IMR-90 (cell line): ENCODE measurements at places on chromosomes 2 and 18. TPM values are rescaled to one million over a fixed set of nuclear protein-coding genes. Genes with fewer than 3 reads are reported as not detected.
A peak's percentile ranks its signal among the peaks of the same experiment; 100 is the strongest.

The C2orf80 gene
- not detected in 2 replicates for total RNA-seq

GRCh38 chr2:18834341-18834740, 245.0 kb upstream of the NT5C1B start:
- H3K27ac ChIP-seq: no peak overlapping the region
- no peaks in the 10 kb centered on the region for H3K36me3 ChIP-seq
- H3K4me3 ChIP-seq: no peak overlapping the region
- peaks cover 4% of the 10 kb centered on the region; the same call in 1 of the 2 replicates for H3K4me1 ChIP-seq
- no peaks in the 10 kb centered on the region for H3K27me3 ChIP-seq
- peak; percentile 58 for DNase-seq

The RNU2-63P gene
- under 0.01 and 174 TPM in 2 replicates for total RNA-seq

The ERFE gene
- 0.56 and 1.3 TPM in 2 replicates for total RNA-seq

DNA sequence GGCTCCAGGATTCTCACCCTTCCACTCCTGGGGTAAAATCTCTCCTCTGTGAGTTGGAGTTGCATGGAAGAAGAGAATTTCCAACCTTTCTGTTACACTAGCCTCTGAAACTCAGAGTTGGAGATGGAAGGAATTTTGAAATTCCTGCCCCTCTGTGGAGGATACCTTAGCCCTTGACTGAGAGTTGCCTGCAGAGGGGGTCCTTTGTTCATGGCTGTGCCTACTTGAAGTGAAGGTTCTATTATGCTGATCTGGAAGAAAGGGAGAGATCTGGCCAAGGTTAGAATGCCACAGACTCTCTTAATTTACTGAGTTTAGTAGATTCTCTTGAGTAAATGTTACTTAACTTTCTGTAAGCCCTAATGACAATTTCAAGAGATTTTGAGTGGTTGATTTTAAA, 626.6 kb upstream of the GYPC start:
- H3K4me1 ChIP-seq: no peaks in the 10 kb centered on the region
- no peak overlapping the region for H3K27ac ChIP-seq
- no peaks in the 10 kb centered on the region for H3K36me3 ChIP-seq

DNA sequence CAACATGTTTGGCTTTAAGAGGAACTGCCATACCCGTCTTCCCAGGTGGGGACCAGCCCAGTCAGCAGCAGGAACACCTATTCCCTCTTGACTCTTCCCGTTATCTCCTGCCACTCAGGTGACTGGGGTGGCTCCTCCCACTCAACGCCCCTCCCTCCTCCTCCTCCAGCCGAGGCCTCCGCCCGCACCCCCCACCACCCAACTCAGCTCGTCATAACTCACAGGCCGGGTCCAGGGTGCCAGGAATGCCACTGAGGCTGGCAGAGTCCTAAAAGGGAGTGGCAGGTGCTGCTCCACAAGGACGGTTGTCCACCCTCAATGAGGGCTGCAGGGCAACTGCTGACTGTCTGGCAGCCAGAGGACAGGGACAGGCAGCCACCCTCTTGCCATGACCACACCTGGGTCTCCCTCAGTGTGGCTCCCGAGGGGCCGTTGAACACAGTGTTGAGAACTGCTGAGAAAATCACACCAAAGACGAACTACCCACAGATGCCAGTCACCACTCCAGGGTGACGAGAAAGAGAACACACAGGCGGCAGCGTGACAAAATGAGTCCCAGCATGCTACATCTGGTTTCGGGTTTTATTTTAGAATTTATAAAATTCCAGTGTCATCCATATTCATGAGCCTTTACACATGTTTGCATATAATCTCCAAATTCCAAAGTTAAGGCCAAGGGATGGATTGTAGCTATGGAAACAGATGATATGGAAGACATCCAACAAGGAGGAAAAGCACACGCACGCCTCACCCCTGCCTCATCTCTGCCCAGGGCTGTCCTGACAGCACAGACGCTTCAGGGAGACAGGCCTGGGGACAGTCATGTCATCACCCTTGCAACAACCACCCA, 38.5 kb downstream of the ANO7 start:
- H3K27me3 ChIP-seq: no peaks in the 10 kb centered on the region
- H3K4me3 ChIP-seq: no peak overlapping the region
- H3K4me1 ChIP-seq: peaks cover 9% of the 10 kb centered on the region; the same call in 1 of the 2 replicates
- peak; percentile 15 for DNase-seq
- H3K27ac ChIP-seq: no peak overlapping the region
- peaks cover 60% of the 10 kb centered on the region for H3K36me3 ChIP-seq

DNA sequence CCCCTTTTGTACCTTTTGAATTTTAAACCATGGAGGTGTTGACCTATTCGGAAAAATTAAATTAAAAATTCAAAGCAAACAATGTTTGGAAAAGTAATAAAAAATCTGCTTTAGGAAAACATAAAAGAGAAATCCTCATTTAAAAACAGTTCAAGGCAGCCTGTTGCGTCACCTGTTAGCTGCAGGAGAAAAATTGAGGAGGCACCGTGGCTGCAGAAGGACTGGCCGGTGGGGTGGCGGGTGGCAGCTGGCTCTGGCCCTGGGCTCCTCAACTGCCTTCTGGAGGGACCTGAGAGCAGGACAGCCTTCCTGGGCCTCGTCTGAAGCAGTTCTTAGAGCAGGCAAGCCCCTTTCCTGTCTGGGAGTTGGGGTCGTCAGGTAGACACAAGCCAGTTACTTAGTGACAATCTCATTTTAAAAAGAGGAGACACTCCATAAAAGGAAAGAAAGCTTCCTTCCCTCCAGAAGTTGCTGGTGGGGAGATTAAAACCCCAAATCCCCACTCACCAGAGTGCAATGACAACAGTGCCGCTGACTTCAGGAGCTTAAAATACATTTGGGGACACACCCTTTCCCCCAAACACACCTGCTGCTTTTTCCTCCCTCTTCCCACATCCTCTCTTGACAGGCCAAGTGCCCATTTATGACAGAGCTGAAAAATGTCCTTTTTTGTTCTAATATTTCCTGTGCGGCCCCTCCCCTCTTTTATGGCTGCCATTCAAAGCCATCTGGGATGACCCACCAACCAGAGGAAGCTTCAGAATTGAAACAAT, 9.7 kb downstream of the ZBTB7C start:
- no peaks in the 10 kb centered on the region for H3K36me3 ChIP-seq
- H3K27me3 ChIP-seq: peaks cover 37% of the 10 kb centered on the region
- no peak overlapping the region for H3K27ac ChIP-seq
- peaks cover 3% of the 10 kb centered on the region; the same call in 1 of the 2 replicates for H3K4me1 ChIP-seq

DNA sequence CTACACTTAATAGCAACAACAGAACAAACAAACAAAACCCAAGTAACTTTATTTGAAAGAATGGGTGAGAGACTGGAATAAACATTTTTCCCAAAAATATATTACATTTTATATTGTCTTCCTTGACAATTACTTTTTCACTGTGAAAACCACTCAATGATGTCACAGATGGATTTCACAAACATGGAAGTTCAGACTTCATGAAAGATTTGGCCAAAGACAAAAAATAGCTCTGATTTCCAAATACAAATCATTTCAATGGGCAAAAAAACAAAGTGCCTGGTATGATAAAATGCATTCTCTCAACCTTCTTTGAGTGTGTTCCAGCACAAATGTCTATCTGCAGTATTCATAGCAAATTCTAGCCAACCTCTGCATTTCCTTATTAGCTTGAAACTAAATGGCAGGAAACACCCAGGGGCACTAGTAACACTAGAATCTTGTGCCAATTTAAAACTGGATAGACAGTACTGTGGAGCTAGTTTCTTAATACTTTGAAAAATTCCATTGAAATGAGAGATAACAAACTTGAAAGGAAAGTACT, 28.5 kb upstream of the NAPG start:
- H3K4me3 ChIP-seq: no peak overlapping the region
- H3K4me1 ChIP-seq: no peaks in the 10 kb centered on the region
- no peaks in the 10 kb centered on the region for H3K36me3 ChIP-seq
- peaks cover 4% of the 10 kb centered on the region for H3K27me3 ChIP-seq
- no peak overlapping the region for H3K27ac ChIP-seq

DNA sequence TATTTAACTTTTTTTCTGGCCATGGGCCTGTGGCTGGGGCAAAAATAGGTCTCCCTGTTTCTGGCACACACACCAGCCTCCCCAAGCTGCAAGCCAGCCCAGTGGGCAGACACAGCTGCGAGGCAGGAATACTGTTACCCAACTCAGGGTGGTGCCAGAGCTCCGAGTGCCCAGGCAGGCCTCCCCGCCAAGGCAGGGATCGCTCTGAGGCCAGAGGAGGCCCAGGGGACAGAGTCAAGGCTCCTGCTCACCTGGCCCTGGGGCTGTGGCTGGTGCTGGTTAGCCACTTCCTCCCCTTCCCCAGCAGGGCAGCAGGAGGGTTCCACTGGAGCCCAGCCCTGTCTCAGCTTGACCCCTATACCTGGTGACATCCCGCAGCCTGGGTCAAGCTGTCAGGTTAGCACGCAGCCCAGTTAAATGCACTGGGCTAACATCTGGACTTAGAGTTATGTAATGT, 67.1 kb upstream of the EPAS1 start:
- peaks cover 2% of the 10 kb centered on the region; the same call in 1 of the 2 replicates for H3K4me1 ChIP-seq
- no peak overlapping the region for H3K4me3 ChIP-seq
- peaks cover 32% of the 10 kb centered on the region for H3K27me3 ChIP-seq
- no peaks in the 10 kb centered on the region for H3K36me3 ChIP-seq

- no peaks in the 10 kb centered on the region; the same call in 1 of the 2 replicates for H3K4me1 ChIP-seq
- no peaks in the 10 kb centered on the region for H3K36me3 ChIP-seq
- no peak overlapping the region for H3K4me3 ChIP-seq
- no peak overlapping the region for H3K27ac ChIP-seq
Measured at GRCh38 chr2:57885742-57886141, 160.9 kb upstream of the VRK2 start.

GRCh38 chr2:20916604-20917286, 93.8 kb upstream of the LDAH start:
- H3K36me3 ChIP-seq: no peaks in the 10 kb centered on the region
- DNase-seq: peak; percentile 13
- no peaks in the 10 kb centered on the region for H3K4me1 ChIP-seq

The OR6B2 gene
- not detected in 2 replicates for total RNA-seq

GRCh38 chr2:73841912-73842738, 13.4 kb downstream of the STAMBP start:
- H3K4me3 ChIP-seq: no peak overlapping the region
- peaks cover 2% of the 10 kb centered on the region; the same call in 1 of the 2 replicates for H3K4me1 ChIP-seq
- H3K36me3 ChIP-seq: peaks cover 23% of the 10 kb centered on the region
- H3K27ac ChIP-seq: no peak overlapping the region
- DNase-seq: no peak
- H3K27me3 ChIP-seq: no peaks in the 10 kb centered on the region

DNA sequence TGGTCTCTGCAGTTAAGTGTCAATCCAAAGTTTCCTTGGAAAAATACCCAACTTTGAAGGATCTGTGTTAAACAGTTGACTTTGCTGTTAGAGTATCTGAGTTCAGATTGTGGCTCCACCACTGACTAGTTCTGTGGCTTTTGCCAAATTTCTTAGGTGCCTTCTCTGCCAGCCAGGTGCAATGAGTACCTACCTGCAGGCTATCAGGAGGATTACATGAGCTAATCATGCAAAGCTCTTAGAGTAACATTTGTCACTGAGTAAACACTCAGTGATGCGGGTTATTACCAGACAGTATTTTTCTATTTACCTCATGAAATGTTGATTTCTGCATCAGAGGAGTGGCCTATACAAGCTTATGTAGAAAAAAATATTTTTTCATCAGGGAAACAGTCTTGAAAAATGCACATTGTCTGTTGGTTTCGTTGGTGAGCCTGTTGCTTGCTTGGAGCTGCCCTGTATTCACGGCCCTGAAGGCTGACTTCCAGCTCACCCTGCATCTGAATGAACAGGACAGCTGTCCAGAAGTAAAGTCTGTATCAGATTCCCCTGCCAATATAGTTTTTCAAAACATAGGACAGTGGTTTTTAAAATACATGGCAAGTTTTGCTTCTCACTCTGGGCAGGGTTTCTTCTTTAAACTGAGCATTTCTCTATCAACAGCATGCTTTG, 235.1 kb downstream of the CDCA7 start:
- 0 out of 2 replicates have a peak overlapping the region, but pooled peaks have one; percentile 21 for H3K27ac ChIP-seq
- H3K27me3 ChIP-seq: no peaks in the 10 kb centered on the region
- H3K36me3 ChIP-seq: no peaks in the 10 kb centered on the region

The NAT8 gene
- total RNA-seq: not detected in 2 replicates

The UGT1A3 gene
- total RNA-seq: not detected in 2 replicates

DNA sequence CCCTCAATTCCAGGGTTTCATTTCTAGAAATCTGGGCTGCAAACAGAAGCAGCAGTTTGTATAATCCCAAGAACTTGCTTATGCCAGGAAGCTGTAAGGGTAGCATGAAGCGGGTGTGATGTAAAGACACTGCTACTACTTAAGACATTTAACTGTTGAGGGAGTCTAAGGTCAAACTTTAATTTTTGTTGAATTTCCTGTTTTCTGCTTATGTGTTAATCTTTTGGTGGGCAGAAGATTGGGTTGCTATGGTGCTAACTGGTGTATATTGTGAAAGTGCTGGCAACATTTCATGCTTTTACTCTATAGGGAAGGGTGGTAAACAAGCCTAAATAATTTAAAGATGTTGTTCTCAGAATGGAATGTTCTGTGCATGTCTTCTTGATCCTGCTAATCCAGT, 2.7 kb downstream of the NCOA1 start:
- H3K27ac ChIP-seq: no peak overlapping the region
- H3K4me3 ChIP-seq: no peak overlapping the region
- no peaks in the 10 kb centered on the region for H3K36me3 ChIP-seq
- H3K4me1 ChIP-seq: peaks cover 7% of the 10 kb centered on the region
- H3K27me3 ChIP-seq: no peaks in the 10 kb centered on the region

The CCDC74B gene
- 3.6 and 3.9 TPM in 2 replicates for total RNA-seq

GRCh38 chr2:151908204-151908882, 80.1 kb upstream of the ARL5A start:
- no peaks in the 10 kb centered on the region for H3K27me3 ChIP-seq
- no peak overlapping the region for H3K27ac ChIP-seq
- H3K4me3 ChIP-seq: no peak overlapping the region
- no peak for DNase-seq

DNA sequence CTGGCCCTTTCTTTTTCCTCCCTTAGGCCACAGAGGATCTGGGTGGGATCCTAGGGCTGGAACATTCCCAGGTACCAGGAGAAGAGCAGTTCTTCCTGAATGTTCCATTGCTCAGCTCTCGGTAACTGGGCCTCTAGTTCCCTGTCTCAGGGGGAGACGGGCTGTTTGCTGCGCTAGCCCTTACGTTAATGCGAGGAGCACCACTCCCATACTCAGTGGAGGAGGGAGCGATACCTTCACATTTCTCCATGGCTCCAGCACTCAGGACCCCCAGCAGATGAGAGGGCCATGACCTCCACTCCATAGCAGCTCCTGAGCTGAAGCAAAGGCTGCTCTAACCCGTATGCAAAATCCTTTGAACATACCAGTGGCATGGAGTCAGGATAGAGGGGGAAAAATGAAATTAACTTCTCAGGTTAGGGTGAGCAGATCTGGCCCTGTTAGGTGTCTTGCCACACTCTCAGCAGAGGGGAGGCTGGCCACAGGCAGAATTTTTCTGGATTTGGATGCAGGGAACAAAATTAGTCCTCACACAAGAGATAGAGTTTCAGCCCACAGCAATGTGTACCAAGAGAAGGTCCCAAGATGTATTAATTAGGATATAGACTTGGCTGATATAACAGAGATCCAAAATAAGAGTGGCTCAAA, 206.7 kb downstream of the ZFP36L2 start:
- no peak overlapping the region for H3K4me3 ChIP-seq
- no peak overlapping the region for H3K27ac ChIP-seq
- H3K27me3 ChIP-seq: no peaks in the 10 kb centered on the region
- no peaks in the 10 kb centered on the region for H3K36me3 ChIP-seq
- no peak for DNase-seq
- H3K4me1 ChIP-seq: peaks cover 11% of the 10 kb centered on the region

The ACMSD gene
- not detected in 2 replicates for total RNA-seq

- peak overlapping the region; percentile 88; the same call in 1 of the 2 replicates for H3K27ac ChIP-seq
- H3K4me1 ChIP-seq: peaks cover 28% of the 10 kb centered on the region
- H3K4me3 ChIP-seq: no peak overlapping the region
- no peak for DNase-seq
- peaks cover 12% of the 10 kb centered on the region; the same call in 1 of the 2 replicates for H3K36me3 ChIP-seq
Measured at GRCh38 chr2:205800224-205800623, 117.9 kb downstream of the NRP2 start.
